ENCODE measurements at places on chromosomes 7 and 10.

GRCh38 chr7:29154076-29154475 is 7.7 kb upstream of the CPVL start:
- DNase-seq, result no peak

DNA sequence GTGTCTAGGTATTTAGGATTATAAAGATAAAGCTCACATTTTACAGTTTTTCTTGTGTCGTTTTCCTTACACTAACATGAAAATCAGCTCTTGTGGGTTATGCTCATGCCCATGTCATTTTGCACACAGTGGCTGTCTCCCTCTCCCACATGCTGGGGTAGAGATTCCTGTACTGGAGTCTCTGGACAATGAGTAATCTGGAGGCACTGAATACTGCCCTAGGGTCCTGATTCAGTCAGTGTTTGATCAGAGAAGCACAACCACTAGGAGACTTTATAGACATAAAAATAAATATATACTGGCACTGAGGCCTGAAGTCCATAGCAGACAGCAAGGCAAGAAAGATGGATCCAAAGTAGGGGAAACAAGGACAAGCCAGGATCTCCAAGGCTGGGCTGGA is 1008.8 kb downstream of the KCNMA1 start:
- DNase-seq, result no peak

GRCh38 chr10:44470784-44471183 is 85.9 kb upstream of the CXCL12 start:
- no peak for DNase-seq

- no peak for DNase-seq
These were observed 171.9 kb upstream of the NRP1 start for GRCh38 chr10:33506391-33506790.

DNA sequence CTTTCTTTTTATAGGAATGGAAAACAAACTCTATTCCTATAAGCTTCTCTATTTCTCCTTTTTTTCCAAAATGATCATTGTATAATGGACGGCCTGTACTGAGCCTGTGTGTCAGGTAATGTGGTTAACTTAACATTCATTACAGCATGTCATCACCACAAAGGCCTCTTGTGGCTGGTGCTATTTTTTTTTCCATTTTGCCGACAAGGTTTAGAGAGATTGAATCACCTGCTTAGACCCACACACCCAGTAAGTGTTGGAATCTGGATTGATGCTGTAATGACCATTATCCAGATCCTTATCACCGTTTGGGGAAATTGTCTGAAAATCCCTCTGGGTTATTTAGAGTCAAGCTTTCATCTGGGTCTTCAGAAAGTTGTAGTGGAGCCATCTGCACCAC is 18.5 kb downstream of the AKR1B15 start:
- no peak for DNase-seq

- no peak for DNase-seq
These were observed 344.8 kb upstream of the FZD8 start for GRCh38 chr10:35986756-35987502.

- DNase-seq, result no peak
These were observed 436 bp upstream of the SLC25A13 start for GRCh38 chr7:96322373-96322695.
